ENCODE measurements at places on chromosomes 16 and 17. TPM values are rescaled to one million over a fixed set of nuclear protein-coding genes. Genes with fewer than 3 reads are reported as not detected.

EVPL gene
- 7.7 TPM for total RNA-seq

DNA sequence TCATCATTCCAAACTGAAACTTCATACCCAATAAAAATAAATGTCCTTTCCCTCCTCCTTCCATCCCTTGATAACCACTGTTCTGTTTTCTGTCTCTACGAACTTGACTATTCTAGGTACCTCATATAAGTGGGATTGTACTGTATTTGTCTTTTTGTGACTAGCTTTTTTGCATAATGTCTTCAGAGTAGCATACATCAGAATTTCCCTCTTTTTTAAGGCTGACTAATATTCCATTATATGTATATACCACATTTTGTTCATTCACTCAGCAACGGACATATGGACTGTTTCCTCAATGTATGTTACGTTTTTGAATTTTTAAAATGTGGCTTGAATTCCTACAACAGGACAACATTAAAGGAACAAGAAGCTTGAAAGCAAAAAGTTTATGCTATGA lies 1.5 kb upstream of the NUFIP2 start:
- DNase-seq, result no peak

DNA sequence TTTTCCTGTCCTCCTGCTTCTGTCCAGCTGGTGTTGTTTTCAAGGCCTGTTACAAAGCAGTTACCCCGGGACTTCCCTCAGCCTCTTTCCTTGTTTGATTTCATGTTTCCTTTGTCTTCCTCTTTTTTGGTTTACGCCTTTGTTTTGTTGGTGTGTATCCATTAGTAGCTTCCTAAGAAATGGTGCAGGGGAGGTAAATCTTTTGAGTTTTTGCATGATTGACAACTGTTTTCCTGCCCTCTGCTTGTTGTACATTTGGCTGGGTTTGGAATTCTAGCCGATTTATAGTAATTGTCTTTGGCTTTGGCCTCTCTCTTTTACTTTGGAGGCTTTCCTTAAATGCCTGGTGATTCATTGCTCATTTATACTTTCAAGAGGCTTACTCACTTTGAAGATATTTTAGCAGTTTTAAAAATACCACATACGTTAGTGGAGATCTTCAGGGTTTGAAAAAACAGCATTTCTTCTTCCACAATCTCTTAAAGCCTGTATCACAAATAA lies 32.8 kb downstream of the DNAH2 start:
- peak; percentile 47 for DNase-seq

DNA sequence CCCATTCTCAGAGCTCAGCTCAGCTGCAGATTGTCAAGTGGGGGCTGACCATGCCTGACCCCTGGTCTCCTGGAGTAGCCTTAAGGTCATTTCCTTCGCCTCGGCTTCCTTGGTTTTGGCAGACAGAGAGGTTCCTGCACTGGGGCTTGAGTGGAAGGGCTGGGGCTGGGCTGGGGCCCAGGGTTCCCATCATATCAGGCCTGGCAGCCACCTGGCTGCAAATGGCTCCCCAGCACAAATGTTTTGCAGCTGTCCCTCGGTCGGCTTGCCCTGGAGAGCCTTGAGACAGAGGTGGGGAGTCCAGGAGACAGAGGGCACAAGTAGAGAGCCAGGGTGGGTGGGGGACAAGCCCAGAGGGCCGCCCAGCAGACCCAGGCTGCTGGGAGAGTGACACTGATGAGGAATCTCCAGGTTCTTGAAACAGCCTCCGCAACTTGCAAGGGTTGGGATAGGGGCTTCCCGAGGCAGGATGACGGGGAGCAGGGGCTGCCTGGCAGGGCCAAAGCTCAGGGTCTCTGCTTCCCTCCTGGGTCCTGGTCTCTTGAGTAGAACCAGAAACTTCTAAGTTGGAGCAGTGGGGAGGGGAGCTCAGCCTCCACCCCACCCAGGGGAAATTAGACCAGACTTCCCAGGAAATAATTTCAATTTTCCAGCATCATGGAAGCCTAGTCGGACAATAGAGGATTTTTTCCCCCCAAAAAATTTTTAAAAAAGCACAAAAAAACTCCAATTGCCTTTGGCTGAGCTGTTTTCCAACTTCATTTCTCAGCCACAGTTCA lies 19.3 kb downstream of the IGFBP4 start:
- DNase-seq, result no peak

DNA sequence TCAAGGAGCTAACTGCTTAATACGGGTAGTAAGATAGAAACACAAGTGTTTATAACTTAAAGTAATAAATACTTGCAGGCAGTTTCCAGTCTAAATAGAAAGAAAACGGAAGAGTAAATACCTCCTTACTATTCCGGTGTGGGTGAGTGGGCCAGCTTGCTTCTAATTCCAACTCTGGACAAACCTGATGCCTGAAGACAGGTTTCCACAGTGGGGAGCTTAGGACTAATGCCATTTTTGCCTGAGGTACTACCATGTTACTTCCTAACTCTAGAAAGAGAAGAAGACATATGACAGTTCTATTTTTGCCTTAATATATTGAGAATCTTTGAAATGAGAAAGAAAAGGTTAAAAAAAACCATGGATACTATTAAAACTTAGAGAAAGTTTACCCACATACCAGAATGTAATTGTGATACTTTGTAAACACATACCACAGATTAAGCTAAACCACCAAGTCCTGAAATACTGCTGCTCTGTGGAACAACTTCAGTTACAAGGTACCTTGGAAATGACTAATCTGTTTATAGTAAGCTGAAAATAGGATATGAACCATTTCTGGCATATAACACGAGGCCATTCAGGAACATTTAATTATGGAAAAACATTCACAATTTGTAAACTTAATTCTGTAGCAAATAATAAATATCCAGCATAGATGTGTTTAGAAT lies 70.2 kb downstream of the ZZEF1 start:
- no peak for DNase-seq

DNA sequence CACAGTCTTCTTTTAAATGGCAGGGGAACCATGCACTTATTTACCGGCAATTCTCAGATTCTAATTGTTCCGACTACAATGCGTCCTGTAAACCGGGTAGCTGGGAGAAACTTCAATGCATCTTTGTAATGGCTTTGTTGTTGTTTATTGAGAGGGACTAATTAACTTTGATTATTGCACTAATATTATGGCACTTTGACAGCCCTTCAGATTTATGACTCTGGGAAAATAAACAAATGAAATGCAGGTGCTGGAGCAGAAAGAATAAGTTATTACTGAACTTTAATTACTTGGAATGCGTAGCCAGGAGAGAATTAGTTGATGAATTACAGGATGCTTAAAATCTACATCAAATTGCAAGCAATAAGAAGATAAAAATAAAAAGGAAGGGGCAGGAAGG lies 77.0 kb downstream of the WWOX start:
- DNase-seq, result no peak

- peak; percentile 66 for DNase-seq
Observed at GRCh38 chr17:48576479-48577309, 1.5 kb downstream of the HOXB4 start.

- DNase-seq, result no peak
Observed at GRCh38 chr16:72021043-72021442, 12.5 kb downstream of the DHODH start.

DNA sequence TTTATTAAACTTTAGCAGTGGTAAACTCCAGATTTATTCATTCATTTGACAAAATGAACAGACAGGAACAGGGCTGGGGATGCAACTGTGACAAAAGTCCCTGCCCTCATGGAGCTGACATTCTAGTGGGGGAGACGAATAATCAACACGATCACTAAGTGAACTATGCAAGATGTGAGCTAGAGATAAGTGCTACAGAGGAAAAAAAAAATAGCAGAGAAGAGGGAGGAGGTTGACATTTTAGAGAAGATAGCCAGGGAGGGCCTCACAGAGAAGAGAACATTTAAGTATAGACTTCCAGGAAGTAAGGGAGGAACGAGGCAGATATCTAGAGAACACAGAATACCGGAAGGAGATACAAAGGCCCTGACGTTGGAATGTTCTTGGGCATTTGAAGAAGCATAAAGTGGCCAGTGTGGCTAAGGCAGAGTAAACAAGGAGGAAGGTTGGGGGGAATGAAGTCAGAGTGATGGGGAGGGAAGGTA lies 17.9 kb upstream of the AP1G1 start:
- DNase-seq, result no peak

GRCh38 chr17:73387746-73388577 lies 76.2 kb upstream of the CDC42EP4 start:
- no peak for DNase-seq

FOXN1 gene
- not detected for total RNA-seq

DNA sequence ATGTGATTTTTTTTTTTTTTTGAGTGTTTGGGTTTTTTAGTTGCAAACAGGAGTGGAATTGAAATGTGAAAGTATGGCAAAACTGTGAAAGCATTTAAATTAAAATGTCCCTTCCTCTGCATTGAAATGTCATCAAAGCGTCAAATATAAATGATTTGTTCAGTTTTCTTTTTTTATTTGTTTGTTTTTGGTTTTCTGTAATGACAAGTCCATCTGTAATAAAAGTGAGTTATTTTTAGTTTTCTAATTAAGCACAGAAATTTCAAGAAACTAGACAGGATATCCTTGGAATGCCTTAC lies 1.9 kb upstream of the TOB1 start:
- DNase-seq, result no peak

GRCh38 chr17:74351552-74352210 lies 10.0 kb downstream of the BTBD17 start:
- DNase-seq, result no peak

DNA sequence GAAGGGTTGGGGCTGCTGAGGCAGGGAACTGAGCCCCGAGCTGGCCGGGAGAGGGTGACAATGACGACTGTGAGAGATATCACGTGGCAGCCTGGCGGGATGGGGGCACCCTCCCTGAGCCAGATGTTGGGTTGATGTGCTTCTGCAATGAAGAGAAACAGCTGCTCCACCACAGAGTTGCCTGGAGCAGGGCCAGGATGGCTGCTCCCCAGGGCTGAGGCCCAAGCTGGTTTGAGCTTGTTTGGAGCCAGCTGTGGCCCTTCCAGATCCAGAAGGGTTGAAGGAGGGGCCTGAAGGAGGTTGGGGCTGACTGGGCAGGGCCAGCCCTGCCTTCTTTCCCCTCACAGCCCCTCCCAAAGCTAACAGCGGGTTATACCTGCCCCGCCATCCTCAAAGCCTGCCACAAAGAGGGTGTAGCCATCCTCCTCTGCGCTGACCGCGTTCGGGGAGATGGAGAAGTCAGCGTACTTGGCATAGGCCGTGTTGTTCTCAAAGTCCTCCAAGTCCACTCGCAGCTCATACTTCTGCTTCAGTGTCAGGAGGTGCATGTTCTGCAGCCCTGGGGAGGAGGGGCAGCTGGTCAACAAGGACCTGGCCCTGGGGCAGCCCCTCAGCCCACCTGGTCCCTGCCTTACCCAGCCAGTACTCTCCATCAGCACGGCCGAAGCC lies 2.1 kb downstream of the MFAP4 start:
- peak; percentile 42 for DNase-seq

CCL16 gene
- not detected for total RNA-seq

DNA sequence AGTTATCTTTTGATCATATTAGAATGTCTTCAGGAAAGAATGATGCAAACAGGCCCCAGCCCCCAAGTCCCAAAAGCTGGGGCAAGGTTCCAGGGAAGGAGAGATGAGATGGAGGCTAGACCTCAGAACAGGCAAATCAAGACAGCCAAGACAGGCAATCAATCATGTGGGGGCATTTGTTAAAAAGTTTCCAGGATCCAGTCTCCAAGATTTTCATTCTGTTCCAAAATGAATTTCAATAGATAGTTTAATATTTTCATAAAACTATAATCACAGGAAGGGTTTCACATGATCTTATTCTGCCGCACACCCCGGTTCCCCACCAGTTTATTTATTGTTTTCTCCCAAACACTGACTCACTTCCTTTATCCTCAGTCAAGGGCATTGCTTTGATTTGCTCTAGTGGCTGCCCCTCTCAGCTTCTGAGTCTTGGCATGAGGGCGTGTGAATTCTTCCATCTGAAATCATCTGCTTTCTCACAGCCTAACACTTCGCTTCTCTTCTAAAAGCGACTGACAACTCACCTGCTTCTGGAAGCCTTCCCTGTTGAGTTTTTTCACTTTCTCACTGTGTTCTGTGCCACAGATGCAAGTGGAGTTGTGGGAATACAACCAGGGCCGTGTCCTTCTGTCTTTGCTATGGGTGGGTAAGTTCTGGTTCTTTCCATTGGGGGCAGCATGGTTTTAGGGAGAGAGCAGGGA lies 12.2 kb upstream of the TERF2 start:
- DNase-seq, result peak; percentile 76

DNA sequence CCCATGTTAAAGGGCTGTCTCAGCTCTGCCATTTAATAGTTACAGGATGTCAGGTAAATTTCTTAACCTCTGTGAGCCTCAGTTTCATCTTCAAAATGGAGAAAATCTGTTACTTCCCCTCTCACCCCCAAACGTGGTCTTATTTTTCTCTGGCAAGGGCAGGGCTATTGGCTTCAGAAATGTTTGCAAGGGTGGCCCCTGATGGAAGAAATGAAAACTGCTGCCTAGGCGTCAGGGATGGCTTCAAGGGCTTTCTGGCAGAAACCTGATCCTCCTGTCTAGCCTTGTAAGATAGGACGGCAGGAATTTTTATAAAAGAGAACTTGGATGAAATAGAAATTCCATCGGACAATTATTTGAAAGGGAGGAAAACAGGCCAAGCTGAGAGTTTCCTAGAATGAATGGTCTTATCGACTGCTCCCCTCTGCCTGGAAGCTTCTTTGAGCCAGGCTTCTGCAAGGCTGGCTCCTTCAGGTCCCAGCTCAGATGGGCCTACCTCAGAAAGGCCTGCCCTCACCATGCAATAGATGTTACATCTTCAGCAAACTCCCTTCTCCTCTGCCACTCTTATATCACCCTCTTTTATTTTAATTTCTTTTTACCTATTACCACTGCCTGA lies 43.0 kb upstream of the TANGO6 start:
- peak; percentile 83 for DNase-seq

GRCh38 chr16:13995194-13995593 lies 75.2 kb downstream of the ERCC4 start:
- no peak for DNase-seq

DNA sequence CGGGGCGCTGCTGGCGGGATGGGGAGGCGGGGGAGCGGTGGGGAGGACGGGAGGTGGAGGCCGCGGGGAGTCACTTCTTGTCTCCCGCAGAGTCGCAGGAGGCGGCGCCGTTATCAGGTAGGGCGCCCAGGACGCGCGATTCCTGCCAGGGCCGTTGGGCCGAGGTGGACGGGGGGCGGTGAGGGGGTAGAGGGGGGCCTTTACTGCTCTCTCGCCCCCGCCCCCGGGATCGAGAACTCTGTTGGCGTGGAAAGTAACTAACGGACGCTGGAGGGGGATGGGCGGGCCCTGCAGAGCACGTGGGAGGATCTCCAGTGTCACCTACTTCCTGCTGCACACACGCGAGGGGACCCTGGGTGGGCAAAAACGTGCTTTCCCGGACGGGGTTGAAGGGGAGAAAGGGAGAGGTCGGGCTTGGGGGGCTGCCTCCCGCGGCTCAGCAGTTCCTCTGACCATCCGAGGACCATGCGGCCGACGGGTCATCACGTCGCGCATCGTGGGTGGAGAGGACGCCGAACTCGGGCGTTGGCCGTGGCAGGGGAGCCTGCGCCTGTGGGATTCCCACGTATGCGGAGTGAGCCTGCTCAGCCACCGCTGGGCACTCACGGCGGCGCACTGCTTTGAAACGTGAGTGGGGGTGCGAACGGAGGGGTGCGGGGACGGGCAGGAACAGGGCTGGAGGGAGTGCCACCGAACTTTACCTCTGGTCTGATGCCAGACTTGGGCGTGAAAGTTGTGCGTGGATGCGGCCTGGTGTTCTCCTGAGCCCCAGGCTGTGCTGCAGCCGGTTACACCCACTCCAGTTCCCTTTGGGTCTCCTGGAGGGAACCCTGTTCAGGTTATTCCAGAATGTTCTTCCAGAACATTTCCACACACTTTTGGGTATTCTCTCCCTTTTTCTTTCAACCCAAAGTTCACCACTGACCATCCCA lies 569 bp downstream of the PRSS21 start:
- no peak for DNase-seq

FHOD1 gene
- total RNA-seq, result 12.1 TPM

Measured in MCF 10A (cell line).